Urinary bladder (tissue), 4 donors: ENCODE measurements at places on chromosomes 6 and 20.

GRCh38 chr6:7535498-7535897 is 6.0 kb upstream of the DSP start:
- DNase-seq, result no peak

- DNase-seq, result no peak
Observed at GRCh38 chr6:53483423-53484353, 61.2 kb downstream of the GCLC start.

DNA sequence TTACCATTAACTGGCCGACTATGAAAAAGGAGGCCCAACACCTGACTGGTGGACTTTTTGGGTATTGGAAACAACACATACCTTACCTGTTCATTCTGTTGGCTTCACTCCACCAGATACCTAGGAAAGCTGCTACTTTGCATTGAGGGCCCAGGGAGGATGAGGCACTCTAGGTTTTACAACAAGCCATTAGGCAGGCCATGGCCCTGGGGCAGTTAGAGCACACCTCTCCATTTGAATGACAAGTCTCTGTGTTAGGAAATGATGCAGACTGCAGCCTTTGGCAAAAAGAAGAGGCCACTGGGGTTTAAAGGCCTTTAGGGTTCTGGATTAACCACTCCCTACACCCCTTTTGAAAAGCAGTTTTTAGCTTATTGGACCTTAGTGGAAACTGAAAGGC is 144.3 kb downstream of the OR2B2 start:
- no peak for DNase-seq

DNA sequence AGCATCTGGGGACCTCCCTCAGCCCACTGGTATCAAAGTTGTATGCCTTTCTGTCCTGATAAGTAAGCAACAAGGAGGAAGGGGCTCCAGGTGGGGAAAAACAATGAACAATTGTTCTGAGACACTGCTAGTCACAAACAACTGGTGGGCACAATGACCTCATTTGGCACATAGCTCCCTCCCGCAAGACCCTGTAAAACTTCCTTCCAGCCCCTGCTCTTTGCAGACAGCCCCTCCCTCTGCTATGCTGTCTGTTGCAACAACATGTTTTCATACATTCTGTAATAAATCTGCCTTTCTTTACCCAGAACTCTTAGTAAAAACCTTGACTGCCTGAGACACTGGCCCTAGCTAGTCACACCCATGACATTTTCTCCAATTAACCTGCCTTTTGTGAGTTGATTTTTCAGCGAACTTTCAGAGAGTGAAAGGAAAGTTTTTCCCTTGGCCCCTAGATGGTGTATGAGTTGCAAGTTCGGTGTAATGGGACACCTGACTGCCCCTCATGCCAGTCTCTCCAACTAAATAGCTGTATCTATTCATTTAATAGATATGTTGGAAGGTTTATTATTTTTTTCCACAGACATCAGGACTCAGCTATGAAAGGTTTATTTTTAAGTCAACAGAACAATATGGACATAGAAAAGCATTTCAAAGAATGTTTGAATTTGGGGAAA is 142.3 kb upstream of the SLC22A16 start:
- DNase-seq, result peak; percentile 25

DNA sequence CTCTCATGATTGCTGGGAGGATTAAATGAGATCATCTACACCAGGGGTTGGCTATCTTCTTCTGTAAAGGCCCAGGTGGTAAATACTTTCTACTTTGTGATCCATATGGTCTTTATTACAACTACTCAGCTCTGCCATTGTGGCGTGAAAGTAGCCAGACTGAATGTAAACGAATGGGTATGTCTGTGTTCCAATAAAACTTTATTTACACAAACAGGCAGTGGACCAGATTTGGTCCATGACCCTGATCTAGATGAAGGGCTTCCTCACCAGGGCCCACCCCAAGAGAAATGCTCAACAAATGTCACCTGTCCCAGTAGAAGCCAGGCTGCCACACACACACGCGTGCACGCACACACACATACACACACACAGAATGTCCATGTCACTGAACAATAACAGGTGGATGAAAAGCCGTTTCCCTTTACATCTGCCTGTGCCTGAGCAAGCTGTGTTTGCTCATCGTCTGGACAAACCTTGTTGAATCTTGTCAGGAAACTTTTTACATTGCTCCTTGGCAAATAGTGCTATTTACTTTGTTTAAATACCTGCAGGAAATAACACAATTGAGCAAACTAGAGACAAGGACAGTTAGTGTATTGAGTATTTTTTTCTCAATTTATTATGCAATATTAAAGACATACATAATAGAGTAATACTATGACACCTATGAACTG is 114.3 kb downstream of the EYA2 start:
- no peak for DNase-seq

DNA sequence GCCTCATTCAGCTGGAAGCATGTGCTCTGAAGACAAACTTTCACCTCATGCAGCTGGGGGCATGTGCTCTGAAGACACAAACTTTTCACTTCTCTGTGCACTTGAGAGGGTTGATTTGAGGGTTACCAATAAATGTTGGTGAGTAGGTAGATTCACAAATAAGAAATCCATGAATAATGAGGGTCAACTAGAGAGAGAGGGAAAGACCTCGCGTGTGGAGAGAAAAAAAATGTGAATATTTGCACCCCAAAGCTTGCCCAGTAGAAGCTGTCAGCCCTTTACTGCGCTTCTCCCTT is 43.4 kb downstream of the PSMB1 start:
- no peak for DNase-seq

- DNase-seq, result no peak
Observed at GRCh38 chr20:33651562-33652048, 10.5 kb upstream of the C20orf144 start.

GRCh38 chr20:58325912-58326311 is 16.4 kb downstream of the RAB22A start:
- DNase-seq, result no peak

- peak; percentile 33 for DNase-seq
Observed at GRCh38 chr6:28543651-28544610, 18.2 kb downstream of the GPX5 start.

- DNase-seq, result no peak
Observed at GRCh38 chr6:125524356-125524755, 222.6 kb upstream of the HDDC2 start.

DNA sequence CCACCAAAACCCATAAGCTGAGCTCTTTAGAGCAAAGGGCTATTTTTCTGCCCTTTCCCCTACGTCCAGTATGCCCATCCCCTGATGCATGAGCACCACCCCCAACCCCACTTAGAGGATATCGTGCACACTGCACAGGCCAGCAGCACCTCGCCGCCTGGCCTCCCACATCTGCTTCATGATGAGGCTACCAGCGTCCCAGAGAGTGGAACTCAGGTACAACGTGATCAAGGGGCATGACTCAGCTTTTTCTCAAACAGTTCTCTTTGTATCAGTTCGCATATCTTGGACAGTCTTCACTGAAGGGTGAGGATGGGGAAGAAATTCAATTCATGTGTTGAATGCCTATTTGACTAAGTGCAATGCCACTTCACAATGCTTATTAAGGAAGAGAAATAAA is 81.9 kb upstream of the QKI start:
- no peak for DNase-seq

DNA sequence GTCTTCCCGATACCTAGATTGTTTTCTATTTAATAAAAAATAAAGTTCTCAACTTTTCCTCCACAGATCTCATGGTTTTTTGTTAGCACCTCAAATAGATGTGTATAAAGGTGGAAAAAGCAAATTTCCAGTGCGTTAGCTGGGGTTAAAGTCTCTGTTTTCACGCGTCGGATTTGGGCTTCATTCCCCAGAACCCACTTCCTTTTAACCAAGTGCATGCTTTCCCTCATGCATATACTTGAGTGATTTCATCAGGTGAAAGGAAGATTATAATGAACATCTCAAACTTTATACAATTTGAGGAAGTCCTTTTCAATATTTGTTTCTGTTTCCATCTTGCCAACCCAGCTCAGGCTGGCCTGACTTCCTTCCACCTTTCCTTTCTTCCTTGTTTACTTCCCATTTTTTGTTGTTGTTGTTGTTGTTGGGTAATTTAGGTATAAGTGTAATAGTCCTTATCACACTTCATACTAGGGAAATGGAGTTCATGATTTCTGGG is 43.9 kb upstream of the GGTLC1 start:
- DNase-seq, result no peak

GRCh38 chr6:701700-702479 is 9.0 kb upstream of the EXOC2 start:
- DNase-seq, result no peak

GRCh38 chr6:104212977-104213668 is 646.6 kb downstream of the HACE1 start:
- DNase-seq, result no peak

DNA sequence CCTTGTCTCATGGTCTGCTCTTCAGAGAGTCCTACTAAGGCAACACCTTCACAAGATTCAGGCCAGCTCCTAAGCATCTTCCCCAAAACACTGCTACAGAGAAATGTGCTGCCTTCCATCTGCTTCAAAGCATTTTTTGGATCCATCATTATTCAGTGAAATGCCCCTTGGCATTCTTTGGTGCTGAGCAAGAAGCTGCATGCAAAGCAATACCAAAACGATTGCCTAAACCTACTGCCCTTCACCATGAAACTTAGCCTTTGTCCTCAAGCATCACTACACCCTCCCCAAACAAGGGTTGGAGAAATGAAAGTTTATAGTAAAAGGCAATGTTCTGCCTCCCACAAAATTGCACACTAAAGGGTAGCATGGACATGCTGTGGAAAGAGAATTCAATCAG is 93.5 kb downstream of the SNAP25 start:
- no peak for DNase-seq

GRCh38 chr6:109242029-109242428 is 140.2 kb downstream of the CD164 start:
- no peak for DNase-seq

DNA sequence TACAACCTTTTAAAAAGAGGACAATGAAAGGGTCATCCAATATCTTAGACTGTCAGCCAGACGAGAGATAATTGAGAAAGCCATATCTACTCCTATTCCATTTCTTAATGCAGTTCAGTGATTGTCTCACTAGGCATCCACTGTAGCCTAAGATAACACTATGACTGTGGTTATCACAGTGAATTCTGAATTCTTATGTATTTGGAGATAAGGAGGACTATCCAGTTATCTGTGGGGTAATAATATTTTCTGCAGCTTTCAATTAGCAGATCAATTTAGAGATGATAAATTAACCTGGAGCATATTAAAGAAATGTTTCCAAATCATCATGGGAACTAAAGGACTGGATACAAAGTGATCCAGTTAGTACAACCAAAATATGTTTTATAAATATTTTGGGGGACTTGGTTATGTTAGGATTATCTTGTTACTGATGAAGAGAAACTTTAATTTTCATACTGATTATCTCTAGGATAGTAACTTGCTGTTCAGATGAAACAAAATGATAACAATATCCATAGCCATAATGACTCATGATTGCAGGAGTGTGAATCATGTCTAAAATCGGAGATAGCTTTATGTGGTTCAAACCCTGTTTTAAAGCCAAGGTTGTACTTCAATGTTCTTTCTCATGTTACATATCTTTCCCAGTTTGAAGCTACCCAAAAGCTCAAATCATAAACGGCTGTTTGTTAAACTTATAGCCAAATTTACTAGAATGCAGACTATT is 1152.0 kb downstream of the HACE1 start:
- DNase-seq, result no peak

- DNase-seq, result no peak
Observed at GRCh38 chr6:67642582-67642981, 992.5 kb upstream of the ADGRB3 start.

- DNase-seq, result no peak
Observed at GRCh38 chr6:85127168-85127498, 322.8 kb upstream of the NT5E start.

GRCh38 chr20:46621492-46621891 is 29.8 kb downstream of the SLC13A3 start:
- no peak for DNase-seq

GRCh38 chr20:50356525-50356885 is 153.7 kb upstream of the PTPN1 start:
- DNase-seq, result no peak

DNA sequence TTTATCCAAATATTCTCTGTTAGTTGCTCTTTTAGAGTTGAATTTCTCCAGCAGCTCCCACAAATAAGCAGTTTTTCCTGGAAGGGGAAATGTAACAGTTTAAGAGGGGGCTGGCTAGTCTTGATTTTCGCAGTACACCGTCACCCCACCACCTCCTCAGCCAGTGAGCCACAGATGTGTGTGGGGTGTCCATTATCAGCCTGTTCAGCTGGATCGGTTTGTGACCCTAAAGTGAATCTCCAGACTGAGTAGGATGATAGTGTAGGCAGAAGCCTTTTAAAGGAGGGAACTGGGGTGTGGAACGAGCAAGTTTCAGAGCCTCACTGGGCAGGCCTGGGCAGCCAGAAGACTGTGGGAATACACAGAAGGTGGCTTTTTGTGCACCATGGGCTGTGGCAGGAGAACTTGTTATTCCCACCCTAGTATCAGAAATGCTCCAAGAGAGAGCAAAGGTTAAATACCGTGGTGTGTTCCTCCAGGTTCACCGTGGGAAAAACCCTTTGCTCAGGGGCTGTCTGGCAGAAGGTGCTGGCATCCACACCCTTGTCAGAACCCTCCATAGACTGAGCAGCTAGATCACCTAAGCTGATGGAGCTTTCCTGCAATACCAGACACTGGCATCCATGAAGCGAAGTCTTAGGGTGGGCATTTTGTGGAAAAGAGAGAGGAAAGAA is 230.9 kb upstream of the MOCS1 start:
- DNase-seq, result no peak

DNA sequence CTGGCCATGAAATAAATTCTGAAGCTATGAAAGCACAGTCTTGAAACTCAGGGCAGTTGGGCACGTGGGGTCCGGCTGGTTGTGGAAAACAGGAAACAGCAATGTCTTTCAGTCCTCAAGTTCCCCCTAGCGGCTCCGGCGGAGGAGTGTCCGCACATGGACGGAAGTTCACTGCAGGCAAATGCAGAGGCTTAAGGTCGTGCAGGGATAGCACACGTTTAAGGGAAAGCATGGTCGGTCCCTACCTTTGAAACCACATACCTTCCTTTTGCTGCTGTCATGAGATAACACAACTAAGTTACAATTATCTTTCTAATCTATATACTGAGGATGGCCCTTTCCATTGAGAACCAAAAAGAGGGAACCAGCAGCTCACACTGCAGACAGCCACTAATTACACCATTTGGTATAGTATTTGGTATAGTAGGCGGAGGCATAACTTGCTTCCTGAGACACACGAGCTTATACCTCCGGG is 52.6 kb upstream of the NFATC2 start:
- DNase-seq, result peak; percentile 77
